Nephron progenitor cell (in vitro differentiated cells): ENCODE measurements at places on chromosomes 2 and 18.

- no peak overlapping the region for H3K4me3 ChIP-seq
- no peaks in the 10 kb centered on the region for H3K27me3 ChIP-seq
- H3K36me3 ChIP-seq, result peaks cover 65% of the 10 kb centered on the region
- H3K4me1 ChIP-seq, result no peaks in the 10 kb centered on the region
- no peak for DNase-seq
These were observed 33.4 kb downstream of the XRCC5 start for GRCh38 chr2:216142540-216142939.

GRCh38 chr18:53686965-53687364, 537.5 kb downstream of the MBD2 start:
- H3K4me3 ChIP-seq, result no peak overlapping the region
- peaks cover 3% of the 10 kb centered on the region for H3K27me3 ChIP-seq
- DNase-seq, result no peak
- H3K36me3 ChIP-seq, result no peaks in the 10 kb centered on the region
- no peak overlapping the region for H3K27ac ChIP-seq

DNA sequence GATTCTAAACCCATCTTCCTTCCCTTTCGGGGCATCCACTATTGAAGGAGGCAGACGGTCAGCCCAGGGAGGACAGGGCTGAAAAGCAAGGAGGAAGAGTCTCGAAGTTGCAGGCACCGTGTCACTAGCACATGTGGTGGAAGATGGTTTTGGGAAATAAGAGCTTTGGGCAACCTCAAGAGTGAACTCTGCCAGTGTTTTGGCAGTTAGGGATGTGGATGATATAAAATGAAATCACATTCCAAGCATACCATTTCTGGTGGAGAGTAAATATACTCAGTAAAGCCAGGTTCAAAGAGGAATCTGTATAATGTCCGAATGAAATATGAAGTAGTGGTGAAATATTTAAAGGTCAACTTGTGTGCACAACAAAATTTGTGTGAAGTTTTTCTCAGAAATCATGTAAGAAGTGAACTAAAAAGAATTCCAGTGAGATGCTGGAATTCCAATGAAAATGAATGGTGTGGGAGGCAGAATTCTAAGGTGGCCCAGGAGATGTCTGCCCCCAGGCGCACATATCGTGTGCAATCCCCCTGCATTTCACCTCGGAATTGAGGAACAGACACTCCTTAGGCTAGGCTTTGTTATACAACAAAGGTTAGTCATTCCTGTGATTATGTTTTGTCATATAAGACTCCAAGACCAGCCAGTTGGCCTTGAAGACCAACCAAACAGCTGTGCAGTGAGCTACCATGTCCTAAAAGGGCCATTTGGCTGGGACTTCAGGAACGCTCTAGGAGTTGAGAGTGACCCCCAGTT, 147.1 kb downstream of the SH3BP4 start:
- peaks cover 5% of the 10 kb centered on the region for H3K27me3 ChIP-seq
- no peak overlapping the region for H3K4me3 ChIP-seq
- no peak for DNase-seq
- no peaks in the 10 kb centered on the region for H3K36me3 ChIP-seq
- H3K27ac ChIP-seq, result no peak overlapping the region
- peaks cover 58% of the 10 kb centered on the region for H3K4me1 ChIP-seq

DNA sequence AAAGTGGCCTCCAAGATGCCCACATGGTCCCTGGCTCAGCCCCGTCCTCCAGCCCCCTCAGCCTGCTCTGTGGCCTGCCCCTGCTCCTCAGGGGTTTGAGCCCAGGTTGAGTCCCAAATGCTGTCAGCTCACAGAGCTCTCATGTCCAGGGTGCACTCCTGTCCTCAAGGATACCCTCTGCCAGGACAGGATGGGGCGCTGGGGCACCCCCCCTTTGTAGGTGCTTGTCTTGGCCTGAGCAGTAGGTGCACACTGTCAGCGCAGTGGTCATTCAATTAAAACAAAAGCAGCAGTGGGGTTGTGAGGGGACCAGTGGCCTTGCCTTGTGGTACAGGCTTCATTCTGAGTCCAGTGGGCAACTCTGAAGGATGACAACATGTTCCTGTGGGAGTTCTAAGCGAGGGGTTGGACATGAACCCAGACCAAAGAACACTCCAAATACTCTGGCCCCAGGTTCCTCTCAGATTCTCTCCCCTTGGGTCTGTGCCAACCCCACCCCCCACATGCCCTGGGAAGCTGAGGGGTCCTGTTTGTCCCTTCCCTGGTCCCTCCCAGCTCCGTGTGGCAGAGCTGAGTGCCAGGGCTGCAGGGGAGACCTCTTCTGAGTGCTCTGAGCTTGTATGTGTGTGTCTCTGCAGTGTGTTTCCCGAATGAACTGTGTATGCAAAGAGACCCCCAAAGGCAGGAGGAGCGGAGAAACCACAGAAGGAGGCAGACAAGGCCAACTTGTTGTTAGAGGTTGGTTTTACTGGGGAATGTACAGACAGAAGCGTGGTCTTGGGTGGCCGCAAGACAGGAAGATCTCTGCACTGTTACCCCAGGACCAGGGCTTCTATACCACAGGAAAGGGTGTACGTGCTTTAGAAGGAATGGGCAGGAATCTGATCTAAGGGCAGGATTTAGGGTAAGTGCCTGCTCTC, 155.6 kb upstream of the HS6ST1 start:
- H3K4me3 ChIP-seq, result no peak overlapping the region
- peaks cover 30% of the 10 kb centered on the region for H3K4me1 ChIP-seq
- H3K27me3 ChIP-seq, result peaks cover 7% of the 10 kb centered on the region
- H3K27ac ChIP-seq, result no peak overlapping the region

- H3K27ac ChIP-seq, result no peak overlapping the region
- no peak for DNase-seq
- no peak overlapping the region for H3K4me3 ChIP-seq
- peaks cover 3% of the 10 kb centered on the region for H3K27me3 ChIP-seq
- H3K36me3 ChIP-seq, result no peaks in the 10 kb centered on the region
- no peaks in the 10 kb centered on the region for H3K4me1 ChIP-seq
These were observed 69.6 kb upstream of the SCN1A start for GRCh38 chr2:166197446-166197845.

GRCh38 chr2:131154647-131155046, 49.5 kb downstream of the PLEKHB2 start:
- H3K36me3 ChIP-seq, result peaks cover 10% of the 10 kb centered on the region
- H3K27me3 ChIP-seq, result peaks cover 3% of the 10 kb centered on the region

GRCh38 chr18:56542476-56542875, 95.9 kb downstream of the TXNL1 start:
- no peak overlapping the region for H3K27ac ChIP-seq
- no peaks in the 10 kb centered on the region for H3K4me1 ChIP-seq
- H3K27me3 ChIP-seq, result peaks cover 14% of the 10 kb centered on the region
- no peak overlapping the region for H3K4me3 ChIP-seq

DNA sequence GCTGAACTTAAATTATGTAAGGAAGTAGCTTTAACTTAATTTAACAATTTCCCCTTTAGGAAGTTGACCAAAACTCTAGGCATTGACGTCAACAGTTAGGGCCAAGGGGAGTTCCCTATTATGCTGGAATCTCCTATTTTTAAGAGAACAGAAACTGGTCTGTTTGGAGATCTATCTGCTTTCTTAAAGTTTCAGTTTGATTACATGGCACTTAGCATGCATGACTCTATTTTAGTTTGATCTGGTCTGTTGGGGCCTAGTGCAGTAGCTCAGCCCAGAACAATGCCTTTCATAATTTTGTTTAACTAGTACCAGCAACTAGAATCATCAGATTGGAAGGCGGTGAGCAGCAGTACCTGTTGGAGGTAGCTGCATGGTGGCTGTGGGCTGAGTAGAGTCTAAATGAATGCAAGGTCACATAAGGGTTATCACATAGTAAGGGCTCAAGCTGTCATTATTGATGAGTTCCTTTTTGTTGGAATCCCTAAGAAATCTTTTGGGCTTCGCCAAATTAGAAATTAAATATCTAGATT, 60.5 kb upstream of the ZNG1B start:
- H3K4me1 ChIP-seq, result peaks cover 5% of the 10 kb centered on the region
- H3K4me3 ChIP-seq, result no peak overlapping the region
- no peak for DNase-seq
- peaks cover 41% of the 10 kb centered on the region for H3K27me3 ChIP-seq
- H3K36me3 ChIP-seq, result no peaks in the 10 kb centered on the region

DNA sequence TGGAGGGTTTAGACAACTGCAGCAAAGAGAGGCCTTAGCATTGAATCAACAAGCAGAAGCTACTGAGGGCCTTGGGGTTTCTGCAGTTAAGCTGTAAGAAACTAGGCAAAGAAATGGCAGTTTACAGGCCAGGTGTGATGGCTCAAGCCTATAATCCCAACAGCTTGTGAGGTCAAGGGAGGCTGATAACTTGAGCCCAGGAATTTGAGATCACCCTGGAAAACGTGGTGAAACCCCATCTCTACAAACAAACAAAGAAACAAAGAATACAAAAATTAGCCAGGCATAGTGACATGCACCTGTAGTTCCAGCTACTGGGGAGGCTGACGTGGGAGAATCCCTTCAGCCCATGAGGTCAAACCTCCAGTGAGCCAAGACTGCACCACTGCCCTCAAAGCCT, 421.6 kb upstream of the CHST9 start:
- no peak overlapping the region for H3K4me3 ChIP-seq
- DNase-seq, result no peak
- no peaks in the 10 kb centered on the region for H3K36me3 ChIP-seq
- peaks cover 13% of the 10 kb centered on the region for H3K4me1 ChIP-seq
- peaks cover 3% of the 10 kb centered on the region for H3K27me3 ChIP-seq

DNA sequence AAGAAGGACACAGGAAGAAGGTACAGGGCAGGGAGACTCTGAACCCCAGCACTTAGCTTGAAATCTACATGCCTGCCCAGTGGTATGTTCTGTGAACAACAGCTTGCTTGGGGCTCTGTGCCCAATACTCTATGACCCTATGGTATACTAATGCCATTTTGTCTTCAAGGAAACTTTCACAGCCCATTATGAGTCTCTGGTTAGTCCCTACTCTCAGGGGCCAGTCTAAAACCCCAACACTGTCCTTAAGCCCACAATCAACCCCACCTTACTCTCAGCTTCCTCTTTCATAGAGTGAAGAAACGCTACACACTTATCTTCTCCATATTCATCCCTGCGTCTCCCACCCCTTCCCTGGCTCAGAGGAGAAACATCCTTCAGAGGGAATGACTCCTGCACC, 16.0 kb downstream of the NEB start:
- H3K36me3 ChIP-seq, result no peaks in the 10 kb centered on the region
- peaks cover 11% of the 10 kb centered on the region for H3K27me3 ChIP-seq
- no peak for DNase-seq
- H3K4me1 ChIP-seq, result peaks cover 5% of the 10 kb centered on the region
- H3K27ac ChIP-seq, result no peak overlapping the region

- H3K27me3 ChIP-seq, result no peaks in the 10 kb centered on the region
- H3K36me3 ChIP-seq, result peaks cover 8% of the 10 kb centered on the region
- no peak overlapping the region for H3K27ac ChIP-seq
- no peak overlapping the region for H3K4me3 ChIP-seq
- DNase-seq, result no peak
- H3K4me1 ChIP-seq, result peaks cover 5% of the 10 kb centered on the region
These were observed 55.2 kb upstream of the RND3 start for GRCh38 chr2:150542692-150543091.
